ENCODE measurements at places on chromosomes 1 and 21.

- DNase-seq, result no peak
Measured at GRCh38 chr21:41663805-41664788, 102.8 kb downstream of the RIPK4 start.

DNA sequence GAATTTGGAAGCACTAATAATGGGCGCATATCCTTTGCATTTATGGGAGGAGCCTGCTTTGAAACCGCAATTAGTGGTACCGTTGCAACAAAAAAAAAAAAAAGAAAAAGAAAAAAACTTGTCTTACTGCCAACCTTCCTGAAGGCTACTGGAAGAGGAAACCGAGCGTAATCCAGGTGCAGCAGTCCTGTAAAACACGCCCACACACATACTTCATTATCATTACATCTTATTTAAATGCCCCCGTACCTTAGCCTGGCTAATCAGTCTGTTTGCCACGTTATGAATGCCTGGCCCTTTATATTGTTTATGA lies 686 bp upstream of the ZNF281 start:
- no peak for DNase-seq

DNA sequence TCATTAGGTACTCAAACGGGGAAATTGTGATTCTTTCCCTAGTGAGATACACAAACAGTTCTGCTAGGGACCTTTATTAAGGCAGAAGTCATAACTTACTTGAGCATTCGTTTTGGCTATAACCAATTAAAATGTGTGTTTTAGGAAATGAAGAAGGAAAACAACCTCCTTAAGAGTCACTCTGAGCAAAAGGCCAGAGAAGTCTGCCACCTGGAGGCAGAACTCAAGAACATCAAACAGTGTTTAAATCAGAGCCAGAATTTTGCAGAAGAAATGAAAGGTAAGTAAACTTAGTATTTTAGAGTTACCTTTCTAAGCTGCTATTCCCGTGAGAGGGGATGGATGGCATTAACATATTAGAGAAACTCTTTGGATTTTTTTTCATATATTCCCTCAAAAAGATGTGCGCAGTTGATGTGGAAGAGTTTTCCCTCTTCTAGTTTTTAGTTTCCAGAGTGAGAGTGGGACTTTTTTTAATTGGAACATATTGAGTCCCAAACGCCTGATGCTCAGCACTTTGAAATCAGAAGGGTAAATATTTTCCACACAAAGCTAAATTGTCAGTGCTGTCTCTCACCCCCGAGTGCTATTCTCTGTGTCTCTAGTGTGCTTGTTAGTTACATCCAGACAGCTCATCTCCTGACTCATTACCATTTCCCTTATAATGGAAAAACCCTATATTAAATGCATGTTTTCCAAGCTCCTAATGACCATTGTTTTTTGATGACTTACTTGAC lies 34.9 kb downstream of the CENPF start:
- DNase-seq, result no peak

GRCh38 chr21:27769763-27770162 lies 802.9 kb upstream of the ADAMTS5 start:
- no peak for DNase-seq
